ENCODE measurements at places on chromosomes 4 and X.

DNA sequence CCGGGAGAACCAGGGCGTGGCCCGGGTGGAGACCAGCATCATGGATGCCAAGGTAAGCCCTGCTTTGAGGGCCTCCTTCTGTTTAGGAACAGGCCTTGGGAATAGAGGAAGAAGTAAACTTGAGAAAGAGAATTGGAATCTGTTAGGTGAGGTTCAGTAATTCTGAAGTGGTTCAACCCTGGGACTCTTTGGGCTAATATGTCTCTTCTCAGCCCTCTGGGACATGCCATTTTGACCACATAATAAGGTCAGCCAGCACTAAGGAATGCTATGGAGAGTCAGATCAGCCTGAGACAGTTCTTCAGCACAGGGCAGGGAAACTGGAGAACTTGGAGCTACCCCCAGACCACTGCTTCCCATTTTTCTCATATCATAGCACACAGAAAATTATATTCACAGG is 63.3 kb upstream of the PRPS1 start:
- no peak for DNase-seq

DNA sequence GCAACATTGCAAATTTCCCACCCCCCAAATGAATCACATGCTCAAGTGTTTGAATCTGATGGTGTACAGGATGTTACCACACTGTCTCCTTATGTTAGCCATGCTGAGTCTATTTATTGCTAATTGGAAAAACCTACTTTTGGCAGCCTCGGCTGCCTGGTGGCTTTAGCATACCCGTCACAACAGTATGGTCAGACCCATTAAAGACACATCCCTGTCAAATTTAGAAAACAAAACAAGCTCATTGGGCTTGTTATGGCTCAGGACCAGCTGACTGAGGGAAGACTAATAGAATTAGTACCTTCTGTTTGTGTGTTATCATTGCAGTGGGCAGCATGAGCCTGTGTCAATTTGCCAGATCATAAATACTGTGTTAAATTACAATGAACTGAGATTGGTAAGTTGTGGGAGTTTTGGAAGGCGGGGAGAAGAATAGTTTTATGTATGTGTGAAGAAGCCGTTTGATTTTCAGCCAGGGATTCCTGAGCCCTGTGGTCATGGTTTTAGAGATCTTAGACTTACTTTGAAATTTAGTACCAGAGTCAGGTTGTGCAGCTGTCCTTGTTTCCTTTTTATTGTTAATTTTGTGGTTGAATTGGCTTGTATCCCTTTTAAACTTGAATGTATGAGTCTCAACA is 66.8 kb downstream of the POLA1 start:
- DNase-seq = no peak

GRCh38 chrX:118974908-118975671 is 672 bp downstream of the LONRF3 start:
- no peak for DNase-seq

DNA sequence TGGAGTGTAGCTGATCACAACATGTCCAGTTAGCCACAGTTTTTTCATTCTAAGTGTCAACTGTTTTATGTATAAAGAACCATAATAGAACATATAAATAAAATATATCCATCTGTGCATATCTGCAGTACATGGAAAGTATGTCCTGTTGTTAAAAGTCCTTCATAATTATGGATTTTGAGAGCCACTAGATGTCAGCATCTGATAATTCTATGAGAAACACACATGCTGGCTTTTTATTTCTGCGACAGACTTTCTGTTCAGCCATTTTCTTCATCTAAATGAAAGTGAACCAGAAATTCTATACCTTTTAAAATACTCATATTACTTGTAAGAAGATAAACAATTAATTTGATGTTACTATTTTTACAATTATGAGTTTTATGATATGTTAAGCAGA is 251.5 kb downstream of the GPM6A start:
- DNase-seq = peak; percentile 26

- DNase-seq = no peak
Measured at GRCh38 chrX:41408576-41408975, 38.6 kb upstream of the NYX start.

DNA sequence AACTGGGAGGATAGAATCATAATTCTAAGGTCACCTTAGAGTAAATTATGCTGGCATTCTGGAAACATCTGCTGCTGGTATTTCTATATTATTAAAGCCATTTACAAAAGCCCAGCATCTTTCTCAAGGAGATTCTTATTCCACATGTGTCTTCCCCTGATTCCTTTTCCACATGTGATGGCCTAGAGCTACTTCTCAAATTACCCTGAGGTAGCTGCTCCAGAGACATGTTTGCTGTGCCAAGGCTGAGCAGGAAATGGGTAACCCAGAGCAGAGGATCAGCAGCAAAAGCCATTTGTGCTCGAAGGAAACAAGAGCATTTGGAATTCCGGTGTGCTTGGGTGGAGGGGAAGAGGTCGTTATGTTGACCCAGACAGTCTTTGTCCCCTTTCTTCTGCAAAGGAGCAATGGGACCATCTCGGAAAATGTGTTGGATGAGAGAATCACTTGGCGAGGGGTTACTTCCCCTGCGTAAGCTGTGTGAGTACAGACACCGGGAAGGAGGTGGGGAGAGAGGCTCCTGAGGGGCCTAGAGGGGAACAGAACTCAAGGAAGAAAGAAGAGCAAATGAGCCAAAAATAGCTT is 24.6 kb downstream of the TSC22D3 start:
- DNase-seq = no peak

GRCh38 chrX:139766545-139766983 is 58.6 kb upstream of the MCF2 start:
- no peak for DNase-seq

All from NCI-H524 treated with DMSO at 0.1 percent for 48 hours (cell line).